ENCODE measurements at places on chromosomes 3 and 15.

- DNase-seq: no peak
These were observed 24.6 kb upstream of the IL20RB start for GRCh38 chr3:136932978-136933772.

DNA sequence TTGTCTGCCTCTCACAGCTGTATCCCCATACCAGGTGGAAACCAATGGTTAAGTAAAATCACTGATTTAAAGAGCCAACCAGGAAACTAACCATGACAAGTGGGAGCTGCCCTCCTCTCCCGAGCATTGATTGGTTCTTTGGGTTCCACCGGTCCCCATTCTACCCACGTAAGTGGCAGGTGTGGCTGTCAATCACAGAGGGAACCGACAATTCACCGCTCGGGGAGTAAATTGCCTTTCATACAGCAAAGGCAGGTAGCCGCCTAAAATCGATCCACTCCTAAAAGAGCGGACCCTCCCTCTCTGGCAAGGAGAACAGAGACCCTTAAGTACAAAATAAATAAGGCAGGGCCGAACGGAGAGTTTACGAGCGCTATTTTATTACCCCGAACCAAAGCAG is 1.2 kb downstream of the ERC2 start:
- DNase-seq: peak; percentile 80

DNA sequence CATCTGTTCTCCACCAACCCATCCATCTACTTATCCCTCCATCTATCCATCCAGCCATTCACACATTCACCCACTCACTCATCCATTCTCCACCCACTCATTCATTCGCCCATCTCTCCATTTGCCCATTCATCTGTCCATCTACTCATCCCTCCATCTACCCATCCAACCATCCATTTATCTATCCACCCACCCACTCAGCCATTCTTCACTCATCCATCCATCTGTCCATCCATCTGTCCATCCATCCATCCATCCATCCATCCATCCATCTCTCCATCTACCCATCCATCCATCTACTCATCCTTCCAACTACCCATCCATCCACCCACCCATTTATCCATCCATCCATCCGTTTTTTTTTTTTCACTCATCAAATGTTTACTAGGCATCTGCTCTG is 13.9 kb downstream of the FAM3D start:
- no peak for DNase-seq

GRCh38 chr3:128082546-128082945 is 30.3 kb downstream of the SEC61A1 start:
- DNase-seq: no peak

DNA sequence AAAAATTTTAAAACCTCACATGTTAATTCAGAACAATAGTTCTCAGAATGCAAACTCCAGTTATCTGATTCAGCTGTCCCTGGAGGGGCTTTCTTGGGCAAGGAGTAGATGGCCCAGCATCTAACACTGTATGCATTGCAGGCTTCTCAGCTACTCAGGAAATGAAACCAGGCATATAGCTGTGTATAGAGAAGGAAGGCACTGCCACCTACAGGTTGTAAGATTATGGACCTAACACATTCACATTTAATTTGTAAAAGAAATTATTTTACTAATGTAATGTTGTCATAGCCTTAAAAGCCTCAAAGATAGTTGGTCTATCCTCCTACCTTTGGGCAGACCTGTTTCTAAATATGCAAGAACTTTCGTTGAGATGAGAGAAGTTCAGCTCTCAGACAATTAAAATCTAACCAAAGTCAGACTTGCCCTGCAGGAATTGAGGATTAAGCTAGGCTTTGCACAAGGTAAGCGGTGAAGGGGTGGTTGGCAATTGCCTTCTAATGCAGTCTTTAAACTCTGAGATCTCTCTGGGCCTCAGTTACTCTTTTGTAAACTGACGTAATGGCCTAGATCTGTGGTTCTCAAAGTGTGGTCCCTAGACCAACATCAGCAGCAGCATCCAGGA is 132.8 kb upstream of the SLC24A5 start:
- peak; percentile 53 for DNase-seq

DNA sequence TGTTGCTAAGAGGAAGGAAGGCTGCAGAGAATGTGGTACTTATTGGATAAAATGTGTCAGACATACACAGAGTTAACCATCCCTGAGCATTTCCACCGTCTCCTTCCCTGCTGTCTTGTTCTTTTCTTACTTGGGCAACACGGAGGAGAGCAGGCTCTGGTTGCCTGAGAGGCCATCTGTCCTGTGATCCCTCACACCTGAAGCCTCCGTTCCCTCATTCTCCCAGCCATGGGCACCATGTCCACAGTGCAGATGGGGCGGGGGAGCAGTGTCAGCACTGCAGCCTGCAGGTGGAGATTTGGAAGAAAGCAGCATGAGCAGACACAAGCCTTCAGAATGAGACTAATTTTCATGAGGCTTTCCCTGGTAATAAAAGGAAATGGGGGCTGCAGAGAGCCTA is 133.7 kb downstream of the CHCHD6 start:
- no peak for DNase-seq

DNA sequence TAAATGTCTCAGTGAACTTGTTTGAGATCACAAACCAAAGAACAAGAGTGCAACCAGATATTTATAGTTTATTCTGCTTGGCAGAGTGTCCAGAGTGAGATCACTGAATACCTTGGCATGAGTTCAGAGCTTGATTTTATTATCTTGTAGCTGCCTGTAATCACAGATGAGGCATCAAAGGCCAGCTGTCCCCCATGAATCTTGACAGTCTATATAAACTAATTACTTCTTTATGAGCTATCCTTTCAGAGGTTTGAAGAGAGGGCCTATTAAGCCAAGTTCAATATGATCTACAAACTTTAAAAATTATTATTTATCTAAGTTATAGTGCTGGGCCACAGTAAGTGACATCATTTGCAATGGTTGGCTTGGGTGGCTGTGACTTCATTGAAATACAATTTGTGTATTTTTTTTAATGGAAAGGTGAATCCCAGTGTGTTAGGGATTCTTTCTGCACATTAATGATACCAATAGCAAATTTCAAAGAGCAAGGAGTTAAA is 251.5 kb downstream of the CLSTN2 start:
- DNase-seq: no peak

DNA sequence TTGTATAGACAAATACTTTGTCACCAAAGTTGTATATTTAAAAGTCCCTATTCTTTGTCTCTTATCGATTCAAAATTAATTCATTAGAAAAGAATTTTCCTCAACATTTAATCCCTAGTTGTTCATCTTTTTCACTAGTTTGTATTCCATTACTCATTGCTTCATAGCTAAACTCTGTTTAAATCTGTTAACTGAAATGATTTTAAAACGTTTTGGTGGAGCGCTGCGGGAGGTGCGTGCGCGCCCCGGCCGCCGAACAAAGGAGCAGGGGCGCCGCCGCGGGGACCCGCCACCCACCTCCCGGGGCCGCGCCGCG is 56.4 kb upstream of the GOLGA8A start:
- no peak for DNase-seq

DNA sequence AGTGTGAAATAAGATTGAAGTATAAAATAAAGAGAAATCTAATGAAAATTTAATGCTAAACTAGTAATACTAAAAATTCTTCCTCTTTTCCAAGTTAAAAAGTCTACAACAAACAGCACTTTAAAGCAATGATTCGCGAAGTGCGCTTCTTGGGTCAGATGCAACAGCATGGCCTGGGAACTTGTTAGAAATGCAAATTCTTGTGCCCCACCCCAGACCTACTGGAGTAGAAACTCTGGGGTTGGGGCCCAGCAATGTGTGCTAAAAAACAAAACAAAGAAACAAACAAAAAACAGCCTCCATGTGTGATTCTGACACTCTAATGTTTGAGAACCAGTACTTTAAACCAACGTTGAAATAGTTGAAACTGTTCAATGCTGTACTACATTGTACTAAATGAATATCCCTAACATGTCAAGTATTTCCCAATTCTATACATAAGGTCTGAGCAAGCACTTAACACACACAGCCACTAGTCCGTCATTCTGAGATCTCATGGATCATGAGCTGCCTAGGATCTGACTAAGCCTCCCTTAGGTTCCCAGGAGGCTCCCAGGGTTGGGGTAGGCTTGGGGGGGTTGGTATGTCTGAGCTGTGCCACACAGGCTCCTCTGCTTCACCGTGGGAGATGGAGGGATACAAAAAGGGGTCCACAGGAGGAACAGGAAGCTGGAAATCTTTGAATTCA is 6.1 kb downstream of the RASGRP1 start:
- DNase-seq: no peak

Data from A549 (cell line).